ENCODE measurements at places on chromosomes 6 and 20. TPM values are rescaled to one million over a fixed set of nuclear protein-coding genes. Genes with fewer than 3 reads are reported as not detected.
A peak's percentile ranks its signal among the peaks of the same experiment; 100 is the strongest.

Gene PPP1R14C
- 38.7 TPM for total RNA-seq

Gene IMPG1
- total RNA-seq: not detected

Gene HLA-DQA2
- not detected for total RNA-seq

GRCh38 chr6:83308833-83309232 is 115.7 kb downstream of the RWDD2A start:
- peak overlapping the region; percentile 53 for H3K27ac ChIP-seq
- no peak overlapping the region for H3K4me3 ChIP-seq
- H3K36me3 ChIP-seq: no peaks in the 10 kb centered on the region
- peaks cover 13% of the 10 kb centered on the region for H3K4me1 ChIP-seq

DNA sequence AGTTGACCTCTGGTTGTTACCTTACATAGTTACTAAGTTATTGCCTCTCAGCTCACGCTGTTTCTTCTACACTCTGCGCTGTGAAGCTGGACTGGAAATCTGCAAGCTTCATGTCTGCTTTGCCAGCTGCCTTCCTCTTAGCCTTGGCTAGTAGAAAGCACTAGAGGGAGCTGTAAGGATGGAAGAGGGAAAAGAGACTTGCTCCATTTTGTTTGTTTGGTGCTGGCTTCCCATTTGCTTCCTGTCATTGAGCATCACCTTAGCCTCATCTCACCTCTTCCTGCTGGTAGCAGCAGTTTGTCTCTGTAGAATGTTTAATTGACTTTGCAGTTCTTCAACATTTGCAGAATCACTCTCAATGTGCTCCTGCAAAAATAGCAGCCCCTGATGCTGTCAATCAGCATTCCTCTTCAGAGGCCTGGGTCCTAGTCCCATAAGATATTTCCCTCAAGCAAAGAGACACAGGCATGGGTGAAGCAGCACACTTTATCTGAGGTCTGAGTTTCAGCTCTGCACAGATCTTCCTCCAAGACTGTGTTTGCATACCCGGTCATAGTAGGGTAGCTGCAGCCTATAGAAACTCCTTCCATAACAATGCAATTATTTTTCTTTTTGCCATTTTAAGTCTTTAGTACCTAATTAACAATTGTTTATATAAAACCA is 302.2 kb upstream of the EPHA7 start:
- no peaks in the 10 kb centered on the region for H3K36me3 ChIP-seq
- H3K4me1 ChIP-seq: no peaks in the 10 kb centered on the region

DNA sequence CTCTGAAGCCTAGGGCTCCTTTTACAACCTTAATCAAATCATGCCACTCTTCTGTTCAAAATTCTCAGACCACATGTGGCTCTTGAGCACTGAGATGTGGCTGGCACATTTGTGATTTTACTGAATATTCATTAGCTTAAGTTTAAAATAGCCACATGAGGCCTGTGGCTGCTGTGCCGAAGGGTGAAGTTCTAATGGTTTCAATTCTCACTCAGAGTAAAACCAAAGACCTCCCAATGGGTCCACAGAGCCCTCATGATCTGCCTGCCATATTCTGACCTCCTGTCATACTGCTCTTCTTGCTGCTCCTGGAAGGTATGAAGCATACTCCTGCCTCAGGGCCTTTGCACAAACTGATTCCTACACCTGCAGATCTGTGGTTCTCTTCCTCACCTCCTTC is 7.8 kb upstream of the CST3 start:
- no peak overlapping the region for H3K27ac ChIP-seq
- no peak for DNase-seq
- no peak overlapping the region for H3K4me3 ChIP-seq
- no peaks in the 10 kb centered on the region for H3K27me3 ChIP-seq
- H3K36me3 ChIP-seq: no peaks in the 10 kb centered on the region

DNA sequence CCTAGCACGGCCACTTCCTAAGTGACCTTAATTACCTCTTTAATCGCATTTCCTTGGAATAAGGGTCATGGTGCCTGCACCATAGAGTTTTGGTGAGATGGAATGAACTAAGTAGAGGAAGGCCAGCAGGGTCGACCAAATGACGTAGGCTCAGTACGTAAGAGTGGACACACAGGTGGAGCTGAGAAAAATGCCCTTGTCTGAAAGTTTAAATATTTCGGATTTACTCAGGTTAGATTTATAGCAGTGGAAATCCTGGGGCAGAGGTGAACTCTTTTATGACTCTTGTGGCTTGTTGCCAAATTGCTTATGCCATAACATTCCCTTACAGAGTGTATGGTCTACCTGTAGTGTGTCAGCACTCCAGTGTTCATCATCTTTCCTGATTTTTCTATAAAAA is 23.6 kb upstream of the BTBD3 start:
- H3K27ac ChIP-seq: no peak overlapping the region
- no peaks in the 10 kb centered on the region for H3K36me3 ChIP-seq
- peaks cover 41% of the 10 kb centered on the region for H3K4me1 ChIP-seq
- no peaks in the 10 kb centered on the region for H3K27me3 ChIP-seq
- DNase-seq: peak; percentile 27

DNA sequence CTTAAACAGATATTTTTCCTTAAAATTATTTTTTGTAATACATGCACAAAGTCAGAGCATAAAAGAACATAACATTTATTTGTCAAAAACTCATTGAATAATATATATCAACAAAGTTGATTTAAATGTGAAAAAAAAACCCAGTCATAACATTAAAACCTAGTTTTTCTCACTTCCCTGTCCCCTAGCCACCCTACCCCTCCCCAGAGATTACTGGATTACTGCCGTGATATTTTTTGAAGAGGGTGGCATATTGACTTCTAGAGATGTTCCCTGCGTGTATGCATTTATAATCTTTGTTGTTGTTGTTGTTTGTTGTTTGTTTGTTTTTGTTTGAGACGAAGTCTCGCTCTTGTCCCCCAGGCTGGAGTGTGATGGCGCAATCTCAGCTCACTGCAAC is 52.4 kb upstream of the ARMC2 start:
- DNase-seq: no peak
- no peak overlapping the region for H3K27ac ChIP-seq
- no peaks in the 10 kb centered on the region for H3K4me1 ChIP-seq

DNA sequence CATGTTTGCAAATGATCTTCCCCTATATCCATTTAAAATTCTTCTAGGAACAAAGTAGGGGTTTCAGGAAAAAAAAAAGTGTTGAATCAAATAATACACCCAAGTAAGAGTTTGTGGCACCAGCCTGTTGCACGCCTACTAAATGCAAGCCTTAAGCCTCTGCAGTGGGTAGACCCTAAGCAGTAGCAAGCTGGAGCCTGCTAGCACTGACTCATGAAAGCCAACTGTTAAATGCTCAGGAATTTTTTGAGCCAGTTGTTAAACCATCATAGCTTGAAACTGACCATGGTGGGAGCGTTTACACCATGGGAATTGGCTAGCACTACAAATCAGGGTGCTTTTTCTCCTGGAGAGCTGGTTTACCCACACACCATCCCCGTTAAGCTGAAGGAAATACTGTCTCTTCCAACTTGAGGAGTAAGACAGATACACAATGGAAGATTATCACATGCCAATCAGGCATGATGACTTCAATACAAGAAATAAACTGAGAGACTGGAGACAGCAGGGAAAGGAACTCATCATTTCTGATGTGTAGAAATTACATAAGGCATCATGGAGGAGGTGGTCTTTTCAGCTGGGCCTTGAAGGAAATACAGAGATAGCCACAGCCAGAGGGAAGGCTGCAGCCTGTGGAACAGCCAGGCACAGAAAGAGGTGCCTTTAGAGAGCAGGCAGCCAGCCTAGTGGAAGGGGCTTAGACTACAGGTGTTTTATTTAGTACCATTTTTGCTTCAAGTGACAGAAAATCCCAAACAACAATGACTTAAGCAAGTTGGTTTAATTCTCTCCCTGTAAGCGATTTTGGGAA is 110.8 kb downstream of the SNX5 start:
- H3K27ac ChIP-seq: no peak overlapping the region
- no peak overlapping the region for H3K4me3 ChIP-seq
- DNase-seq: no peak
- peaks cover 12% of the 10 kb centered on the region for H3K4me1 ChIP-seq

GRCh38 chr6:27592481-27593199 is 119.7 kb upstream of the ZNF184 start:
- no peak overlapping the region for H3K27ac ChIP-seq
- peak; percentile 82 for DNase-seq
- no peak overlapping the region for H3K4me3 ChIP-seq
- H3K27me3 ChIP-seq: no peaks in the 10 kb centered on the region
- no peaks in the 10 kb centered on the region for H3K36me3 ChIP-seq
- H3K4me1 ChIP-seq: no peaks in the 10 kb centered on the region

DNA sequence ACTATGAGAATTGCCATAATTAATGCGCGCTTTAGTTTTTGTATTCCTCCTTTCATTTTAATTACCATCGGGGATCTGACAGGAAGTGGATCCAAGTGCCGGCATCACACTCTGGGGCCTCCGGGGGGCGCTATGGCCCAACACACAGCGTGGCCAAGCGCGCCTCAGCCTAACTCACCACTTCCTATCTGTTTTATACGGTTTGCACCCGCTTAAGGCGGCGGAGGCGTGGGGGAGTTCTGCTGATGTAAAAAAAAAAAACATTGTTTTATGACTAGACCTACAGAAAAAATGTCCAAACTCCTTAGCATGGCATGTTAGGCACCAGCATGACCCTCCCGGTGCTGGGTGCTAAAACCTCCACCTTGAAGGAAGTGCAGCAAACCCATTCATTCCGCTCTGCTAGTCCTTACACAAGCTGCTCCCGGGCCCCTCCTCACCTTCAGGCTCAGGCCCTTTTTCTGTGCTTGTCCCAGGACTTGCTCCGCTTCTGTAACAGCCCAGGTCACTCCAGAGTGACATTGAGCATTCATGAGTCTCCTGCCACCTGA is 4.5 kb upstream of the EBF4 start:
- no peaks in the 10 kb centered on the region for H3K36me3 ChIP-seq
- H3K27ac ChIP-seq: no peak overlapping the region
- no peak for DNase-seq
- H3K4me3 ChIP-seq: no peak overlapping the region

- no peaks in the 10 kb centered on the region for H3K27me3 ChIP-seq
- no peak overlapping the region for H3K4me3 ChIP-seq
- no peak overlapping the region for H3K27ac ChIP-seq
- no peaks in the 10 kb centered on the region for H3K4me1 ChIP-seq
- no peak for DNase-seq
Observed at GRCh38 chr6:99285881-99286280, 63.6 kb downstream of the FAXC start.

- DNase-seq: no peak
- no peaks in the 10 kb centered on the region for H3K27me3 ChIP-seq
- H3K4me3 ChIP-seq: no peak overlapping the region
- H3K27ac ChIP-seq: no peak overlapping the region
- no peaks in the 10 kb centered on the region for H3K36me3 ChIP-seq
Observed at GRCh38 chr6:47836046-47836445, 54.2 kb downstream of the OPN5 start.

DNA sequence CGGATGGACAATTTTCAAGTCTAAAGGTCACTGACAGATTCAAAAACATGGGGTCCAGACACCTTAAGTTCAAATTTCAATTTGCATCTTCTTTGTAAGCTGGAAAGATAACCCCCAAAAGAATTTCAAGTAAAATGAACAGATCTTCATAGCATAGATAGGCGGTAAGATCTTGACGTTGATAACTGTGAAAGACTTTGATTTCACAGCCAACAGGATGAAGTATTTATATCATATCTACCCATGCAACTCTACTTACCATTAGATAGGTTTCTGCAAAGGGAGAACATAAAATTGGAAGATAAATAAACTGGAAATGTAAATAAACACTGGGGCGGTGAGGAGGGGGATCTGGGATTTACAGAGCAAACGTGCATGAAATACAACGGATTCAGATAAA is 137.8 kb downstream of the IPCEF1 start:
- H3K4me3 ChIP-seq: no peak overlapping the region
- no peak overlapping the region for H3K27ac ChIP-seq
- H3K36me3 ChIP-seq: no peaks in the 10 kb centered on the region
- peaks cover 13% of the 10 kb centered on the region for H3K27me3 ChIP-seq

GRCh38 chr20:9126527-9126926 is 57.6 kb downstream of the PLCB4 start:
- H3K27ac ChIP-seq: no peak overlapping the region
- no peaks in the 10 kb centered on the region for H3K27me3 ChIP-seq
- no peak for DNase-seq

DNA sequence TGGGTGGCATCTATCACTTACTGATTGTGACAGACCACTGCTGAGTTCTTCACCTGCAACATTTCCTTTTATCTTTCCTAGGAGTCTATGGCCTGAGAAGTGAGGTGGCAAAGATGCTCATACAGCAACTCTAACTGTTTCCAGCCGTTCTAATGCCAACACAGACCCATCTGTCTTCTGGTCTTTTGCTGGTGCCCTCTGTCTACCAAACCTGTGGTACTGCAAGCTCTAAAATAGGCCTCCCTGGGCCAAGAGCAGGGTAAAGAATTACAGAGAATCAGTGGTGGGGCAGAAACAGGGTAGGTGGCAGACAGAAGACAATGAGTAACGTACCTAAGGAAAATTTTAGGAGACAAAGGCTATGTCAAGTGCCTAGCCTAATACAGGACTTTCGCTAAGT is 611.0 kb upstream of the FLRT3 start:
- no peaks in the 10 kb centered on the region for H3K36me3 ChIP-seq
- peaks cover 14% of the 10 kb centered on the region for H3K4me1 ChIP-seq
- no peaks in the 10 kb centered on the region for H3K27me3 ChIP-seq
- H3K4me3 ChIP-seq: no peak overlapping the region
- peak; percentile 14 for DNase-seq
- H3K27ac ChIP-seq: no peak overlapping the region

Gene LPA
- total RNA-seq: not detected

Gene NT5E
- total RNA-seq: 112 TPM

DNA sequence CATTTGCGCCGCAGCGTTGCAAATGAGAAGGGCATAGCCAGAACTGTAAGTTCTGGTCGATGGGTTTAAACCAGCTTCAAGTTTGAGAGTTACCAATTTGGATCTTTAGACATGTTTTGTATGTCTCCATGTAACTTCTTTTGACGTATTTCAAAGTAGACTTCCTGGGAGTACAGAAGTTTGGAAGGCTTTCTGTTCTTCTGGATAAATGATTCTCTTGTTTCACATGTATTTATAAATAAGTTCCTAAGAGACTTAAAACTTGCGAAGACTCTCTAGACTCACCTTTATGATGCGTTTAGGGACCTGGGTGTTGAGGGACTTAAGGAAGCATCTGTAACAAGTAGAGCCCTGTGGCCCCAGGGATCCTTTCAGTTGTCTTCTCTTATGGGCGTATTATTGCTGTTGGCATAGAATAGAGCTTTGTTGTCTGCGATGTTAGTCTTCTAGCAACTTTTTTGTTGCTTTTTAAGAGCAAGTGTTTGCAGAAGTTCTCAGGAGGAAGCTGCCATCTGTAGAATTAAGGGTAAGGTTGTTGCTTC is 1.3 kb downstream of the CDYL start:
- H3K36me3 ChIP-seq: peaks cover 5% of the 10 kb centered on the region
- peak overlapping the region; percentile 39 for H3K27ac ChIP-seq
- H3K4me1 ChIP-seq: peaks cover 18% of the 10 kb centered on the region
- H3K27me3 ChIP-seq: no peaks in the 10 kb centered on the region
- DNase-seq: no peak

Gene TMEM244
- not detected for total RNA-seq

DNA sequence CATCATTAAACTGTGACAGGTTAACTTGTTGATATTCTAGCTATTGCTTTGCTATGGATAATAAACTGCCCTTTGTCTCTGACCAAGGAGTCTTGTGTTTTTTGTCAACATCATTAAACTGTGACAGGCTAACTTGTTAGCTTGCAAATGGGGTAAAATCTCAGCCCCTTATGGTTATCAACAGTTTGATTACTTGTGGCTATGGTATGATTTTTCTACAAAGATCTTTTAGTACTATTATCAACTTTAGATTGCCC is 35.9 kb downstream of the SLC2A12 start:
- H3K4me1 ChIP-seq: peaks cover 4% of the 10 kb centered on the region
- DNase-seq: no peak
- H3K27me3 ChIP-seq: no peaks in the 10 kb centered on the region
- H3K4me3 ChIP-seq: no peak overlapping the region
- no peaks in the 10 kb centered on the region for H3K36me3 ChIP-seq

Data from MCF 10A (cell line).